ENCODE measurements at places on chromosomes 1 and 21.

DNA sequence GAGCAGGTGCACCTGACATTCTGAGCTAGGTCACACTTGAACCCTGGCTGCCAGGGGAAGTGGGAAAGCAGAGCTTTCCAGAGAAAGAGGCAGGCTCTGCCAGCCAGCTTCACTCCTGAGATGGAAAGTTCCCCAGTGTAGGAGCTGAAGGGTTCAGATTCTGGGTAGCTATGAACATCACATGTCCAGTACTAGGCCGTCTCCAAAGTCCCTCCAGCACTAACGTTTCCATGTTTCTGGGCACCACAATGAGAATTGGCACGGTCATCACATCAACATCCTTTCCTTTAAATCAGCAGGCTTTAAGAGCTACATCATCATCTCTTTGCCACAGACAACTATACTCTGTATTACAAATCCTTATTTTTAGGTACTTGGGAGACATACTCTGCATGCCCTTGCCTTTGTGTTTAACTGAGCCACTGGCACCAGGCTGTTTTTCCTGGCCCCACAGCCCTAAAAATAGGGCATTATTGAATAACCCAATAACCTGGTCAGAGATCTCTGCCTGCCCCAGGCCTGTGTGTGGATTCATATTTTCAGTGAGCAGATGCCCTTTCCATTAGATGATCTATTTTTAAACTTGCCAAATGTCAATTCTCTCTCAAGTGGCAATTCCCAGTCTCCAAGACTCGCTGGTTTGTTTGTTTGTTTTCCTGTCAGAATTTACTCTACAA is 35.4 kb upstream of the USP24 start:
- no peak for DNase-seq

GRCh38 chr1:67682659-67683197 is 2.3 kb upstream of the GADD45A start:
- DNase-seq, result no peak

GRCh38 chr1:164688791-164689190 is 129.8 kb downstream of the PBX1 start:
- DNase-seq, result no peak

- DNase-seq, result no peak
These were observed 8.3 kb upstream of the CR1 start for GRCh38 chr1:207487636-207488035.

DNA sequence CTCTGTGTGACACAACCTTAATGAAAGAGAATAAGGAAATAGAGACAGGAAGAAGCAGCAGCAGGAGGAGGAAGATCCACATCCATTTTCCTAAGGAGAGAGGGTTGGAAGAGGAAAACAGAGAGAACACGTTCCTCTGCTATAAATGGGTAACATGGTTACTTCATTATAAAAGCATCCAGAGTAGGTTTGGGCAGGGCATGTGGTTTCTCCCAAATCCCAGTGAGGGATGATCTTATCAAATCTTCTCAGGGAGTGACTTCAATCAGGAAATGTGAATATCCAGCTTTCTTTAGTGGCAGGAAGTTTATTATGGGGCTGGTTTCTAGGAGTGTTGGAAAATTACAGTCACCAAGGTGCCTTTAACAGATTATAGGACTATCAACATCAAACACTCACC is 11.1 kb downstream of the CYP2J2 start:
- DNase-seq, result no peak

DNA sequence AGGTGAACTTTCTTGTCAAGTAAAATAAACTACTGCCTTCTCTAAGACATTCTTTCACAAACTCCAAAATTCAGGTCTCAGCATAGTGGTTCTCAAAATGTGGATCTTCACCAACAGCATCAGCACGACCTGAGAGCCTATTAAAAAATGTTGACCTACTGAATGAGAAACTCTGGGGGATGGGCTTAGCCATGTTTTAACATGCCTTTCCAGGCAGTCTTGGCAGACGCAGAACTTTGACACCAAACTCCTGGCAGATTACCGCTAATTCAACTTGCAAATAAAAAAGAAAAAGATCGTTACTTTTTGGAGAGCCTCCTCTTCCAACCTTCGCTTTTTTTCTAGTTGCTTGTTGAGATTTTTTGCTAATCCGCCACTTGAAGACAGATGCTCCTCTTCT is 35.1 kb downstream of the ARHGAP29 start:
- no peak for DNase-seq

GRCh38 chr1:219507437-219507836 is 105.5 kb downstream of the ZC3H11B start:
- DNase-seq, result no peak

DNA sequence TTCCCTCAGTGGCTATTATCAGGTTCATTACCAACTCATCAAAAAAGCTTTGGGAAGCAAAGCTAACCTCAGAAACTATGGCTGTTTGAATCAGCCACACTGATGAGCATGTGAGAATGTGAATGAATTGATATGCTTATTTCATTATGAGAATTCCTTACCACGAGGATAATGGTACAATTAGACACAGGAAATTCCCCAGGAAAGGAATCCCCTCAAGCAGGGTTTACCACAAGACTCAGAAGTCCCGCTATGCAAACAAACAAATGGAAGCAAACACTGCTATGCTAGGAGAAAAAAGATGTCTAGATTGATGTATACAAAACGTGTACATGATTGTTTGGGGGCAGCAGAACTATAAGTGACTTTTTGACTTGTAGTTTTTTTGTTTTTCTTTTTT is 205.0 kb downstream of the HMCN1 start:
- DNase-seq, result no peak

- DNase-seq, result no peak
These were observed 26.3 kb downstream of the FRRS1 start for GRCh38 chr1:99740141-99740540.

- DNase-seq, result no peak
These were observed 103.8 kb downstream of the BRINP3 start for GRCh38 chr1:190373705-190374336.

GRCh38 chr1:39294531-39294930 is 90.0 kb downstream of the MACF1 start:
- no peak for DNase-seq

- DNase-seq, result no peak
These were observed 10.8 kb downstream of the ETS2 start for GRCh38 chr21:38816400-38816977.

DNA sequence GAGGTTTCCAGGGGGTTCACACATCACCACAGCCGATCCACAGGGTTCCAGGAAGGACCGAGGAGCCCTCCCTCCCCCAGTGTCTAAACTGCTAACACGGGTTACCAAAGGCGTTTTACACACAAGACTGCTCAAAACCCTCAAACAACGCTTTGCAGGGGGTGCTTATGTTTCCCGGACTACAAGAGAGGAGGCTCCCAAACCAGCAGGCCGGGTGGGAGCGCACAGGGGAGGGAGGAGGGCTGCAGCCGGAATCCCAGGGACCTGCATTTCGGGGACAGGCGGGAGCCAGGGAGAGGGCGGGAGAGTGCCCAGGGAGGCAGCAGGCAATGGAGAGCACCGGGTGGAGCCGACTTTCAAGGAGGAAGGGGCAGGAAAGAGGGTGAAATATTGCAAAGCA is 50.8 kb downstream of the ACBD3 start:
- no peak for DNase-seq

- DNase-seq, result no peak
These were observed 89.7 kb downstream of the ADARB1 start for GRCh38 chr21:45164124-45164511.

DNA sequence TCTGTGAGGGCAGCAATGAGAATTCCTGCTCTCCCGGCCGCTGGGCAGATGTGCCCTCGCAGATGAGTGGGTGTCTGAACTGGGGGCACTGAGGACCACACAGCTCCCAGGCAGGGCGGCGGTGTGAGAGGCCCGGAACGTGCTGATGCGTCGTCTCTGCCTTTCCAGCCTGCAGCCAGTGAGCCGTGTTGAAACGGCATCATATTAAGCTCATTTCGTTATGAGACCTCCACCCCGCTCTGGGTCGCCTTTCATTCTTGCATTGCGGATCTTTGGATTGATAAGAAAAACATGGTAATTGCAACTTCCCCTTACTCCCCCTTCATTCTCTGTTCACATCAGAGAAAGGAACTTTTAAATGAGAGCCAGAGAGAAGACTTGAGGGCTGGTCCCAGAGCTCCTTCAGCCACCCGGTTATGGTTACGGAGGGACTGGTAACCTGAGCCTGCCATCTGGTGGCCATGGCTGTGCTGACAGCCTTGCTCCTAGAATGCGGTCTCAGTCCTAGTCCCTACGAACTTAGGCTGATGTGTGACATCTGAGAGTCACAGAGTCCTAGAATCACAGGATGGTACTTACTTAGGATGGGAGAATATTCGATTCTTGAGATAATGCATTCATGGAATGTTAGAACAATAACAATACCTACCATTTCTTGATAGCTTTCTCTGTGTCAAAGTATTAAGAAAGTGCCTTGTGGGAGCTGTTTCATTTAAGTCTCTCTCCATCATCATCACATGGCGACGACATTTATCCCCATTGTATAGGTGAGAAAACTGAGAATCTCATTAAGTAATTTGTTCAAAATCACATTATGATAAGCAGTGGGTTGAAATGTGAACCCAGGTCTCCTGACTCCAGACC is 271.0 kb downstream of the TRABD2B start:
- no peak for DNase-seq

DNA sequence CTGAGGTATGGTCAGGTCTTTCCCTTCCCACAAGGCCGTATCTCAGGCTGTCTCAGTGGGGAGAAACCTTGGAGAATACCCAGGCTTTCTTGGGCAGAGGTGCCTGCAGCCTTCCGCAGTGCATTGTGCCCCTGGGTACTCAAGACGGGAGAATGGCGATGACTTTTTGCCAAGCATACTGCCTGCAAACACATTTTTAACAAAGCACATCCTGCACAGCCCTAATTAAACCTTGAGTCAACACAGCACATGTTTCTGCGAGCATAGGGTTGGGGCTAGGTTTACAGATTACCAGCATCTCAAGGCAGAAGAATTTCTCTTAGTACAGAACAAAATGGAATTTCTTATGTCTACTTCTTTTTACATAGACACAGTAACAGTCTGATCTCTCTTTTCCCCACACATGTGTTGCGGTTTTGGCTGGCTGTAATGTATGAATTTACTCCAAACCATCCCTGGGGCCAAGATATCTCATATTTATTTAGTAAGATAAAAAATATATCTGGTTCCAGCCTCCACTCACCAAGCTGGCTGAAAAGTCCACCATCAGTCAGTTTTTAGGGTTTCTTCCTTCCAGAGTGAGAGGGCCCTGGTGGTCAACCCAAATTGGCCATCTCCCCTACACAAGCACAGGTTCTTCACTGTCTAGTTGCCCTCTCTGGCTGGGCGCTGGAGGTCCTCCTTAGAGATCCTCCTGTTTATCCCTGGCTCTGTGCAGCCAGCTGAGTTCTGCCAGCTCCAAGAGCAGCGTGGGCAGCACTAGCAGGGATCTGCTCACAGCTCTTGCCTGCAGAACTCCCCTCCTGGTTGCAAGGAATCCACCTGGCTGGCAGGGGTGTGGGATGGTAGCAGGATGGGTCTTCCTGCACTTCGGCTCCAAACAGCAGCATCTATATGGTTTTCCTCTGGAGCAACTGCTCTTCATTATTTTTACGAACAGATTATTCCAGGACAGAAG is 2.6 kb downstream of the FAAH start:
- DNase-seq, result no peak

DNA sequence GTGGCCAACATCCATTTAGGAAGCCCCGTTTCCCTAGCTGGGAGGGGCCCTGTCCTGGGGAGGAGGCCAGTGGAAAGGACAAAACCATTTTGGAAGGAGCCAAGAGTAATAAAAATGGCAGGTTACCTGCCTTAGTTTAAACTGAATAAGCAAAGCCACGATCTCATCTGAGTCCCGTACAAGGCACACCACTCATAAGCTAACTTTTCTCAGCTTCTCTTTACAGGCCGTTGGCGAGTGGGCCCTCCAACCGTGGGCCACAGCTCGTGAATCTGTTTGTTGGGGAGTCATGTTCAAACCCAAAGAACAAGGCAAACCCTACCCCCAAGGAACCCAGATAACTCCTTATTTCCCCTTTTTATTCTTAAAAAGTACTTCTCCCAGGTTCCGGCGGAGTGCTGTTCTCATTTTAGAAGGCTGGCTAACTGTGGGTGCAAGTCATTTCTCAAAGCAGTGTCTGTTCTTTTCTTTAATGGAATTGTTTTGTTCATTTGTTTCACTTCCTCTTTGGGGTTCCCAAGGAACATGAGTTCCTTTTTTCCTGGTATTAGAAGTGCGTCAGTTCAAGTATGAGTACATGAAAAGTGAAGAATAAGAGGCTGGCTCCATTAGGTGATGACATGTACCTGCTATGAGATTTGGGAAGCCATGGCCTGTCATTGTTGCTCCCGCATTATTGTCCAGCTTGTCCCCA is 89.0 kb downstream of the PSMG1 start:
- DNase-seq, result no peak

GRCh38 chr1:61572046-61572445 is 152.9 kb downstream of the TM2D1 start:
- no peak for DNase-seq

DNA sequence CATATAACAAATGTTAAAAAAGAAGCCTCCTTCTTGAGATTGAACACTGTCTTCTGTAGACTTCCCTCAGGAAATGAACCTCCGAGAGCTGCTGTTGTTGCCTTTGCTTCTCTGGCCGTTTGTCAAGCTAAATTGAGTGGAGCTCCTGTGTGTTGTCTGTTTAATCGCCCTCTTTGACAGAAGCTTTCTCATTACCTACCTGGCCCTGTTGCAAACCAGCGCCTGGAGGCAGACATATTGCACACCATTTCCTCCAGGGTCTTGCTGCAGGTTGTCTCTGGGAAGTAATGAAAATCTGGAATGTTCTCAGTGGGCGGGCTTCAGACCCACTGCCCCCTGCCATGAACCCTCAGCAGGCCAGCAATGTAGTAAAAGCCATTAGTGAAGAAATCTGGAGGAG is 83.3 kb downstream of the GABPA start:
- no peak for DNase-seq

- DNase-seq, result no peak
These were observed 8.0 kb upstream of the HAX1 start for GRCh38 chr1:154264454-154264853.

- DNase-seq, result no peak
These were observed 258.7 kb downstream of the RRAGC start for GRCh38 chr1:38600905-38601304.
